ENCODE measurements at places on chromosomes 6 and 20.

DNA sequence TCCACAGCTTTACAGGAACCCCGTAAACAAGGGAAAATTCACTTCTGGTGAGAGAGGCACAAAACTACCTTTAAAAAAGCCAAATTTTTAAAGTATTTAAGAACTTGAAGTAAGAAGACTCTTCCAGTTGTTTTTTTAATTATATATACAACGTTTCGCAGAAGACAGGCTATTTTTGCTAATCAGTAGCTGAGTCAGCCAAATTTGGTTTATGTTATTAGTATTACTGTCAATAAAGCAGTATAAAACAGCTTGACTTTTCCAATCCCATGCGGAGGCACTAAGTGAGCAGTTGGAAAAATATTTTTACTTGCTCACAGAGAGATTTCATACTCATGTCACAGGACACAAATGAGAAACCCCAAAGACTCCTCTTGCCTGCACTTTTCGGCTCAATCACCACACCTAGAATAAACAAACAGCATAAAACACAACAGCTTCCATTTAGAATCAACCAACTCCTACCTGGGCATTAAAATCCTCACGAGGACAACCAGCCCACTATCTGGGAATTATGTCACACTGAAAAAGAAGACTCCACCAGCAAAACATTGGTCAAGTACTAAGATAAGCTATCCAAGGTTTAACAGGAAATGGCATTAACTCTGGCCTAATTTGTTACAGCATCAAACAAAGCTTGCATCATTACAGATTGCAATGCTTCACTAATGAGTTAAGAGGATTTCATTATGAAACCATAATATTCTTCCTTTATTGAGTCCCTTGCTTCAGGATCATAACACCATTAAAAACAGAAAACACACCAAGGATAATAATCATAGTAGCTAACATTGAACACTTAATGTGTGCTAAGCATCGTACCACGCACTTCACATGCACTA, 26.3 kb downstream of the ELOVL5 start:
- no peak for DNase-seq

DNA sequence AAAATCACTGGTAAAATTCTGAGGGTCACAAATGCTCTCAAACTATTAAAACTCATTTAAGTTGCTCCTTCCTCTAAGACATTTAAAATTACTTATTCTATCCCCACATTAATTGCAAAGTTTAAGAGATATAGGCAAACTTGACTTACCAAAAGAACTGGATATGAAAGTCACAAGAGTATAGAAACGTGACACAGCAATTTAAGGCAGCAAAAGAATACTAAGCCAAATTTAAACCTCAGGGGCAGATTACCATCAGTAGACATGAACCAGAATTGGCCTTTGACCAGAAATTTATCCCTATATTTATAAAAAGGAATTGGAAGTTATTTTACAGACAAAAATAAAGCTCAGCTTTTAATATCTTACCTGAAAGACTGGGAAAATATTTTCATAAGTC, 56.0 kb downstream of the MAP3K7 start:
- DNase-seq = no peak

- no peak for DNase-seq
Observed at GRCh38 chr6:154112181-154112809, 73.3 kb downstream of the OPRM1 start.

DNA sequence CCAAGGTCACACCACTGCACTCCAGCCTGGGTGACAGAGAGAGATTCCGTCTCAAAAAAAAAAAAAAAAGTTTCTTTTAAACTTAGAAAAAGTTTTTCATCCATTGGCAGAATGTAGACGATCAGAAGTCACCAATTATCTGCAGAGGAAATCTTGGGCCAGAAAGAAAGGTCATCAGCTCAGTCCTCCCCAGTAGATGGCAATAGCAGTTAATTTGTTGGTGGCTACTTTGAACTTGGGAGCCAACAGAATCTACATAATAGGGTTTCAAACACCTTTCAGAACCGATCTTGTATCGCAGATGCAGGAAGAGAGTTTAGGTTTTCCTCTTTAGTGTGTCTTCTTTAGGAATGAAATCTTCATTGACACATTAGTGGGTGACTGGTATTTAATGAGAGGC, 41.7 kb downstream of the LBP start:
- no peak for DNase-seq

DNA sequence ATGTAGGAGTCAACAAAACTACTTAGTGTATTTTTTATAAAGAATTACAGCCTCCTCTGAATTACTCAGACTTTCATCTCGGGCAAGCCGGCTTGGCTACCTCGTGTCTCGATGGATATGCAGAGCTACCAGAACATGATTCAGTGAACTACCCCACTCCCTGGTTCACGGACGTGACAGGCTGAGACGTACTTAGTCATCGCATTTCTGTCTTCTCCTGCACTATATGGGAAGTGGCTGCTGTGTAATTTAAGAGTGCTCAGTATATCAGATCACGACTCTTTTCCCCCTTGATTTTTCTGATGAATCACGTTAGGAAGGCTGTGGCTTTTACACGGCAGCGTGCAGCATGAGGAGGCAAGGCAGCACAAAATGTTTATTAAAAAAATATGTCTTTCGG, 302.7 kb upstream of the ZFP64 start:
- DNase-seq = no peak

GRCh38 chr6:53734473-53735299, 60.1 kb upstream of the LRRC1 start:
- peak; percentile 18 for DNase-seq

DNA sequence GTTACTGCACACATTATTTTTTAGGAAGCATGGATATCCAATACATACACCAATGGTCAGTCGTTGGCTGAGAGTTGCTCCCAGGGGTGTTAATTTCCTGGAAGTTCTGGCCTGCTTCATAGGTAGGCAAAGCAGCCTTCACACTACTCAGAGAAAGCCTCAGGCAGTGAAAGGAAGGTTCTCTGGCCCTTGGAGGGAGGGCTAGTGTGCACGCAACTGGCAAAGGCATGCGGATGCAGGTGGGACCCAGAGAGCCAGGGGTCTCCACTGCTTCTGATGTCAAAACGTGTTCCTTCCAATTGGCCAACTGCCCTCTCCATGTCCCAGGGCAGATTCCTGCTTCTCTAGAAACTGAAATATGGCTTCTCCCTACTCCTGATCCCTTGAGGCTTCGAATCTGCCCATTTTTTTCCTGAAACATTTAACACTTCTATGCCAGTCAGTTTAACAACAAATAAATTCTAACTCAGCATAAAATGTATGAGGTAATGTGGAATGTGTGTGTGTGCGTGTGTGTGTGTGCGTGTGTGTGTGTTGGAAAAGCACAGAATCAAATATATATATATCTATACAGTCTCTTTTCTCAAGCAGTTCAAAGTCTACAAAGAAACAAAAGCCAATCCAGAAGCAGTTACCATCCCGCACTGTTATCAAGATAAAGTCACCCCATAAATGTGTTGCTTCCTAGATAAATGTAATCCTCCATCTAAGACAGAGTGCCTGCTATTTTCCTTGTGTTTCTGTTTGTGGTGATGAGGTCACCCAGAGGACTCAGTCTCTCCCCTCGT, 94.0 kb upstream of the HIVEP1 start:
- no peak for DNase-seq

- DNase-seq = no peak
Observed at GRCh38 chr6:144295211-144295610, 10.1 kb downstream of the UTRN start.

GRCh38 chr20:18995455-18995854, 181.9 kb downstream of the SCP2D1 start:
- DNase-seq = no peak

DNA sequence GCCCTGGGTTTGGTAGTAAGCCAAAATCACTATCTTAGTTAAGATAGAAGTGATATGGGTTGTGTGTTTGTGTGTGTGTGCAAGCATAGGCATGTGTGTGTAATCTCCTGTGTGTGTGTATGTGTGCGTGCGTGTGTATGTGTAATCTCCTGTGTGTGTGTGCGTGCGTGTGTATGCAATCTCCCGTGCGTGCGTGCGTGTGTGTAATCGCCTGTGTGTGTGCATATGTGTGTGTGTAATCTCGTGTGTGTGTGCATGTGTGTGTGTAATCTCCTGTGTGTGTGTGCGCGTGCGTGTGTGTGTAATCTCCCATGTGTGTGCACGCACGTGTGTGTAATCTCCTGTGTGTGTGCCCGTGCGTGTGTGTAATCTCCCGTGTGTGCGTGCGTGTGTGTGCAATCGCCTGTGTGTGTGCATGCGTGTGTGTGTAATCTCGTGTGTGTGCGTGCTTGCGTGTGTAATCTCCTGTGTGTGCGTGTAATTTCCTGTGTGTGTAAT, 219.3 kb upstream of the GGTLC1 start:
- no peak for DNase-seq

DNA sequence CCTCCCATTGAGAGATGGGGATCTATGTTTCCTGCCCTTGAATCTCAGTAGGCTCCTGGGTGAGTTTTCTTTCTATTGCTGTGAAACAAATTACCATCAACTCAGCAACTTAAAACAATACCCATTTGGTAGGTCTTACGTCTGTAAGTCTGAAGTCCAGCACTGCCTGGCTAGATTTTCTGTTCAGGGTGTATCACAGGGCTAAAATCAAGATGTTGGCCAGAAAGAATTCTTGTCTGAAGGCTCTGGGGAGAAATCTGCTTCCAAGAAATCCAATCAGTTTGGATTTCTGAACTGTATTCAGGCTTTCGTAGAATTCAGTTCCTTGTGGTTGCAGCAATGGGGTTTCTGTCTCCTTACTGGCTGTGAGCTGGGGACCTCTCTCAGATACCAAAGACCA, 99.6 kb upstream of the SLC24A3 start:
- no peak for DNase-seq

DNA sequence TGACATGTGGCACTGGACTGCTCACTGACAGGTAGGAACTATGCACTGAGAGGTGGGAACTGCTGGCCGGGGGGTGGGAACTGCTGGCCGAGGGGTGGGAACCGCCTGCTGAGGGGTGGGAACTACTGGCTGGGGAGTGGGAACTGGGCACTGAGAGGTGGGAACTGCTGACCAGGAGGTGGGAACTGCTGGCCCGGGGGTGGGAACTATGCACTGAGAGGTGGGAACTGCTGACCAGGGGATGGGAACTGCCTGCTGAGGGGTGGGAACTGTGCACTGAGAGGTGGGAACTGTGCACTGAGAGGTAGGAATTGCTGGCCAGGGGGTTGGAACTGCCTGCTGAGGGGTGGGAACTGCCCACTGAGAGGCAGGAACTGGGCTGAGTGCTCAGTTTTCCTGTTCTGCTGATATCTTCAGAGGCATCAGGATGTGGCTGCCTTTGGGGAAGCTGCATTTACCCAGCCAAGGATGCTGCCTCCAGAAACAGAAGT, 90.2 kb downstream of the THBS2 start:
- no peak for DNase-seq

GRCh38 chr6:112466373-112467151, 119.4 kb downstream of the RFPL4B start:
- no peak for DNase-seq

Measured in CD4-positive, alpha-beta T cell treated with Interleukin-1 beta for 1 hour (primary cell).